ENCODE measurements at places on chromosomes 12 and 14.

- no peak for DNase-seq
Observed at GRCh38 chr12:3042394-3042793, 34.8 kb upstream of the TSPAN9 start.

- DNase-seq: no peak
Observed at GRCh38 chr14:93944348-93945069, 17.4 kb downstream of the FAM181A start.

DNA sequence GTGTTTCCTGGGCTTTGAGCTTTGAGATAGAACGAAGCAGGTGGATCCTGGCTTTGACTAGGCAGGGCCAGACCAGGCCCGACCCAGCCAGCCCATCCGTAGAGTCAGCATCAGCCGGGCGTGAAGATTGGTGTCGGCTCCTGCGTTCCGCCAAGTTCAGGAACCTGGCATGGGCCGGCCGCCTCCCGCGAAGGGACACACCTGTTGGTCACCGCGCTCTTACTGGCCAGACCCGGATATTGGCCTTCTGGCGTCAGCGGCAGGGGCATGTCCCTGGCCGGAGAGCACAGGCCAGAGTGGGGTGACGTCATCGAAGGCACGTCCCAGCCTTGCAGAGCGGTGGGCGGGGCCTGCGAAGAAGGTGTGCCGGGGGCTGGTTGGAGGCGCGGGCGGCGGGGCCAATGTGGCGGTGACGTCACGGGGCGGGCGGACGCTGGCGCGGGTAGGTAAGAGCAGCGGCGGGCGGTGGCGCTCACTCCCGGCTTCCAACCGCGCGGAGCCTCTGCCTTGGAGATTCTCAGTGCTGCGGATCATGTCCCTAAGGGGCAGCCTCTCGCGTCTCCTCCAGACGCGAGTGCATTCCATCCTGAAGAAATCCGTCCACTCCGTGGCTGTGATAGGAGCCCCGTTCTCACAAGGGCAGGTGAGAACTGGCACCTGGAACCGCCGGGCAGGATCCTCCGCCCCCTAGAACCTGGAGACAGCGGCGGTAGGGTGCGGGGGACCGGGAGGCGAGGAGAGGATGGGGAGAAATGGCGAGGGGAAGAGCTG is at the start of gene ARG2:
TSS of gene ARG2 (plus strand) at position 475 of the 771 bp plus-strand sequence. CDS start at position 533, 58 bp downstream.
- DNase-seq: peak; percentile 96

DNA sequence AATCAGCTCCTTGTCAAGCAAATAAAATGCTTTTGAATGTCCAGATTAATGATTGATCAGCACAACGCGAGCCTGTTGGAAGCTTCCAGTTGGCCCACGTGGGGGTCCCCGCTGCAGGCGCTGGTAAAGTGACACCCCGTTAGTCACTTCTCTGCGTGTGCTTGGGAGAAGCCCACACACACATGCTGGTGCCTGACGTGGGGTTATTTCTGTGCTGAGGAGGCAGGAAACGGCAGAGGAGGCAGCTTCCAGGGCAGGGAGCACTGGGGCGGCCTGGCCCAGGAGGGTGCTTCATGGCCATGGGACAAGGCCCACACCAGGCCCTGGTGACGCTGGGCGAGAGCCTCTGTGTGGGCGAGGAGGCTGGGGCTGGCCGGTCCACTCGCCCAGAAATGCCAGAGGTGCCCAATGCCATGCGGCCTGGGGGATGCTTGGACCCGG is 101.5 kb downstream of the KIF26A start:
- DNase-seq: no peak

All from stimulated activated CD4-positive, alpha-beta T cell treated with anti-CD3 and anti-CD28 coated beads, Interleukin-12 subunit alpha, Interleukin-12 subunit beta, amount 100 ng/mL, for 24 hours (primary cell).